Neural progenitor cell (in vitro differentiated cells): ENCODE measurements at places on chromosomes 12 and 14. TPM values are rescaled to one million over a fixed set of nuclear protein-coding genes. Genes with fewer than 3 reads are reported as not detected.
A peak's percentile ranks its signal among the peaks of the same experiment; 100 is the strongest.

DNA sequence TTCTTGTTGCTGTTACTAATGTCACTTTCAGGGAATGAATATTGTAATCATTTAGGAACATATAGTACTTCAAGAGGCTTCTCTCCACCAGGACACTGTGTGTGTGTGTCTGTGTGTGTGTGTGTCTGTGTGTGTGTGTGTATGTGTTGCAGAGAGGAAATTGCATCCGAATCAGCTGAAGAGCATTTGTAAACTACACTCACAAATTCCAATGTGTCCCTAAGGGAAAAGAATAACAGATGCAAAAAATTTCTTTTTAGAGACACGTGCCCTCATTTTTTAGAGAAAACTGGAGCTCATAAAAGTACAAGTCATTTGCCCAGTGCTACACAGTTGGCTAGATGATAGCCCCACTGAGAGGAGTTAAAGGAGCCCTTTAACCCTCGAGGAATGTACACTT is 168.8 kb downstream of the ANO4 start:
- H3K27me3 ChIP-seq = no peaks in the 10 kb centered on the region
- no peaks in the 10 kb centered on the region for H3K36me3 ChIP-seq
- H3K27ac ChIP-seq = no peak overlapping the region
- no peak overlapping the region for H3K4me3 ChIP-seq
- no peaks in the 10 kb centered on the region for H3K4me1 ChIP-seq

DNA sequence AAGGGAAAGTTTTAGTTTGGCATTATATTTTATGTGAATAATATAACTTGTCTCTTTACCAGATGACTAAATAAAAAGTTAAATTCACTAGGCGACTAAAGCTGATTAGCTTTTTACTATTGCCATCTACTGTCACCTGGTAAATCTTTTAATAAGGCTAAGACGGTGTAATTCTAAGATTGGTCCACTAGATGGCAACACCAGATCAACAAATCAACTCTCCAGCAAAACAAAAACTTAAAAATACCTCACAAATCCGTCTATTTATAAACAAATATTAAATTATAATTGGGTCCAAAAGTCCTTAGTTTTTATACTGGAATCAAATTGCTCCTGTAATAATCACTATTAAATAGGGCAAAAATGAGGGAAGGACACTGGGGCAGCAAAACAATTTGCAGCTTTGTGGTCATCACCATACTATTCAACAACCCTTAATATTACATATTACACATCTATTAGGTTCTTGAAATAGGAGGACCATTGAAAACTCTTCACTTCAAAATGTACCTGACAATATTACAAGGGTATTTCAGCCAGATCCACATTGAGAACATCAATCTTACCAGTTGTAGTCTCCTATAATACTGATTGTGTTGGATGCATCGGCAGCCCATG is 47.9 kb downstream of the GALC start:
- H3K27me3 ChIP-seq = no peaks in the 10 kb centered on the region
- H3K27ac ChIP-seq = no peak overlapping the region
- no peak overlapping the region for H3K4me3 ChIP-seq
- no peaks in the 10 kb centered on the region for H3K36me3 ChIP-seq
- no peaks in the 10 kb centered on the region for H3K4me1 ChIP-seq
- DNase-seq = peak; percentile 37

GRCh38 chr14:50117456-50117855 is 1.1 kb upstream of the VCPKMT start:
- H3K4me1 ChIP-seq = peaks cover 14% of the 10 kb centered on the region
- no peak overlapping the region for H3K27ac ChIP-seq
- DNase-seq = no peak
- H3K27me3 ChIP-seq = no peaks in the 10 kb centered on the region

The KLHDC1 gene
- 0.99 and 1.4 TPM in 2 replicates for total RNA-seq

DNA sequence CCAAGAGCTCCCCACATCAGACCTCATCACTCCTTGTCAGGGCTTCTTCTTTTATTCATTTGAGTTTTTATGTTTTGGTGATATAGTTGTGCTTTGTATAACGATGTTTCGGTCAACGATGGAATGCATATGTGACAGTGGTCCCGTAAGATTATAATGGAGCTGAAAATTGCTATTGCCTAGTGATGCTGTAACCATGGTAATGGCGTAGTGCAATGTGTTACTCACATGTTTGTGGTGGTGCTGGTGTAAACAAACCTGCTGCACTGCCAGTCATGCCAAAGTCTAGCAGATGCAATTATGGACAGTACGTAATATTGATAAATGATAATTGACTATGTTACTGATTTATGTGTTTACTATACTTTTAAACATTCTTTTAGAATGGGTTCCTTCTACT is 16.3 kb downstream of the CYP46A1 start:
- no peak overlapping the region for H3K27ac ChIP-seq
- peaks cover 6% of the 10 kb centered on the region for H3K4me1 ChIP-seq
- H3K4me3 ChIP-seq = no peak overlapping the region
- H3K36me3 ChIP-seq = peaks cover 9% of the 10 kb centered on the region
- H3K27me3 ChIP-seq = no peaks in the 10 kb centered on the region

- H3K4me1 ChIP-seq = no peaks in the 10 kb centered on the region
- H3K27me3 ChIP-seq = no peaks in the 10 kb centered on the region
- H3K4me3 ChIP-seq = no peak overlapping the region
- no peak for DNase-seq
- no peak overlapping the region for H3K27ac ChIP-seq
Measured at GRCh38 chr14:23078692-23079116, 16.2 kb downstream of the ACIN1 start.

The NRIP2 gene
- total RNA-seq = 0.09 and 0.65 TPM in 2 replicates
